ENCODE measurements at places on chromosomes 6 and 20.

DNA sequence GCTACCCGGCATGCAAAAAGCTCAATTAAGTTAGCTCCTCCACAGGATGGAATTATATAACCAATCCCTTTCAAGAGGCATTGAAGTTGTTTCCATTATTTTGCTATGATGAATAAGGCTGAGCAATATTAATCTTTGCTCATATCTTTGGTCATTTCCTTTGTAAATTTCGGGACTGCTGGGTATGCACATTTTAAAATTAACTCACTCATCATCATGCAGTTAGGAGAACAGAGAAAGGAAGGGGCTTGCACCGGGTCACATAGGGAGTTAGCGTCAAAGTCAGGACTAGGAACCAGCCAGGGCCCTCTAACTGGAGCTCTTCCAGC is 430 bp upstream of the FAM110A start:
- DNase-seq = no peak

- DNase-seq = no peak
These were observed 568.2 kb downstream of the BCKDHB start for GRCh38 chr6:80674669-80675068.

DNA sequence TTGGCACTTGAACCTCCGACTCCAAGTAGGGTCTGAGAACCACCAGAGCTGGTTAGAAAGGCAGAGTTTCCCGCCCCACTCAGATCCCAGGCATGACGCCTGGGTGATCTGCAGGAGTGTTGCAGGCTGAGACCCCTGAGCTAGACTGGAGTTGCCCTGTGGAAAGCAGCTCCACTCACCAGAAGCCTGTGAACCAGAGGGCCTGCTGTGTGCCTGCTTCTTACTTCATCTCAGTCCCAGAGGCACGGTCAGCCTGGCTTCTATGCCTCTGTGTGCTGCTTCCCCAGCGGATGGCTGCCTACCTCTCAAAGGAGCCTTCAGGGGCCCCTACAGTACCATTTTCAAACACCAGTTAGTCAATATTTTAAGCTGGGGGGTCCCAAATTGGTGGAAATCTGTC is 15.6 kb upstream of the CCN6 start:
- DNase-seq = no peak

DNA sequence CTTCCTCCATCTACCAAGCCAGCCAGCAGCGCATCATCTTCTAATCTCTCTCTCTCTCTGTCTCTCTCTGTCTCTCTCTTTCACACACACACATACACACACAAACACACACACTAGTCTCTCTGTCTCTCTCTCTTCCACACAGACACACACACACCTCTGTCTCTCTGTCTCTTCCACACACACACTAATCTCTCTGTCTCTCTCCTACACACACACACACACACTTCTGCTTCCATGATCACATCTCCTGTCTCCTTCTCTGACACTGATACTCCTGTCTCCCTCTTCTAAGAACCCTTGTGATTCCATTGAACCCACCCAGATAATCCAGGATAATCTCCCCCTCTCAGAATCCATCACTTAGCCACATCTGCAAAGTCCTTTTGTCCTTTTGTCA is 181.3 kb downstream of the NFATC2 start:
- DNase-seq = no peak

Data from GM10248 (cell line).